ENCODE measurements at places on chromosomes 1 and 21.

DNA sequence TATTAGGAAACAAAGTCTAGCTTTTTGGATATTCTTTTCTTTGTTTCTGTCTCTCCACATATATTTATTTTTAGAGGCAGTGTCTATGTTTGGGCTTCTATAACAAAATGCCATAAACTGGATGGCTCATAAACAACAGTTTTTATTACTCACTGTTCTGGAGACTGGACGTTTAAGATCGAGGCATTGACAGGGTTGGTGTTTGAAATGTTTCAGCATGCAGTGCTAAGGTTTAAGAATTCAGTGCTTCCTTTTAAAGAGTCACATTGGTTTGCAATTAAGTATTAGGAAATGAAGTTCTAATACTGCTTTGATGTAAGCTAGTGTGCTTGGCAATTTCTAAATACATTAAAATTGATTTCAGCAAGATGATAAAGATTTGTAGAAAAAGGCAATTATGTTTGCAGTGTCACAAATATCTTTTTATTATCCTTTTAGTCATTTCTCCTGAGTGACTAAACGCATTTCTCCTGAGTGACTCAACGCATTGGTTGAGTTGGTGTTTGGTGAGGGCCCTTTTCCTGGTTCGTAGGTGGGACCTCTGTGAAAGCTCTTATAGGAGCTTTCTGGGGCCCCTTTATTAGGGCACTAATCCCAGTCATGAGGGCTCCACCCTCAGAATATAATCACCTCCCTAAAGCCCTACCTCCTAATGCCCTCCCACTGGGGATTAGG lies 317.0 kb downstream of the USP25 start:
- no peak for DNase-seq

DNA sequence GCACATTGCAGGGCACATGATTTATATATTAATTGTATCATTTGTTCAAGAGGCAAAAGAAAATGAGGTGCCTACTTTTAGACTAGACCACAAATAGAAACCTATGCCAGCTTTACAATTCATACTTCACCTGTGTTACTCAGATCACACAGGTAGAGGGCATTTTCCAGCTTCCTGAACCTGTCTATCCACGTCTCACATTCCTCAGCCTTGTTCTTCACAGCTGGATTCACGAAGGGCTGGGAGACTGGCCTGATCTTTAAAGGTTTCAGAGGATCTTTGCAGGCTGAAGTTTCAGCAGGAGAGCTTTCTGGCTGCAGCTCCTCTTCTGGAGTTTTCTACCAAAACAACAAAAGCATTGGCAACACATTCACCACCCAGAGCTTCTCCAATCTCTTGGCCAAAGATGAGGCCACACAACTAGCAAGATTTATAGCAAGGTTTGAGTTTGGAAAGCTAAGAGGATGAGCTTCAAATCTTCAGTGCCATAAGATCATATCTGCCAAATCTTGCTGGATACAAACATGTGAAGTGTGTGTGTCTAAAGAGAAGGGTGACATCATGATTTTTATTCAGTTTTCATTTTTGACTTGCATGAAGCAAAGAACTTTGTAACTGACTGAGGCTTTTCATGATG lies 71.0 kb upstream of the CYP2J2 start:
- DNase-seq, result no peak

DNA sequence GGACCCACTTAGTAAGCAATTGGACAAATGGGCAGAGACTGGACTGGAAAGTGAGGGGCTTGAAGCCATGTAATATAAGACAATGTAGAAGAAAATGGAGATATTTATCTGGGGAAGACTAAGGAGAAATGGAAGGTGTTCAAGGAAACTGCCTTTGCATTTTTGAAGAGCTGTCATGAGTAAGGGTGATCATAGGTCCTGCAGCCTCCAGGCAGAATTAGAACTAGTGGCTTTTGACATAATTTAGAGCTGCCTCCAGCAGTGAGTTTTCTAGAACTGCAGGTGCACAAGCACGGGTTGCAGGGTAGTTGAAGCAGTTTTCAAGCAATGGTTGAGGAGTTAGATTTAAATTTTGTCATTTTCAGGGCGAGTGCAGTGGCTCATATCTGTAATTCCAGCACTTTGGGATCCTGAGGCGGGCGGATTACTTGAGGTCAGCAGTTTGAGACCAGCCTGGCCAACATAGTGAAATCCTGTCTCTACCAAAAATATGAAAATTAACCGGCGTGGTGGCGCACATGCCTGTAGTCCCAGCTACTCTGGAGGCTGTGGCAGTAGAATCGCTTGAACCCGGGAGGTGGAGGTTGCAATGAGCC lies 3.7 kb upstream of the CDC14A start:
- DNase-seq, result no peak

- DNase-seq, result no peak
Observed at GRCh38 chr1:53644496-53644895, 94.5 kb downstream of the GLIS1 start.
